GM19239 (cell line): ENCODE measurements at places on chromosomes 5 and 9.

DNA sequence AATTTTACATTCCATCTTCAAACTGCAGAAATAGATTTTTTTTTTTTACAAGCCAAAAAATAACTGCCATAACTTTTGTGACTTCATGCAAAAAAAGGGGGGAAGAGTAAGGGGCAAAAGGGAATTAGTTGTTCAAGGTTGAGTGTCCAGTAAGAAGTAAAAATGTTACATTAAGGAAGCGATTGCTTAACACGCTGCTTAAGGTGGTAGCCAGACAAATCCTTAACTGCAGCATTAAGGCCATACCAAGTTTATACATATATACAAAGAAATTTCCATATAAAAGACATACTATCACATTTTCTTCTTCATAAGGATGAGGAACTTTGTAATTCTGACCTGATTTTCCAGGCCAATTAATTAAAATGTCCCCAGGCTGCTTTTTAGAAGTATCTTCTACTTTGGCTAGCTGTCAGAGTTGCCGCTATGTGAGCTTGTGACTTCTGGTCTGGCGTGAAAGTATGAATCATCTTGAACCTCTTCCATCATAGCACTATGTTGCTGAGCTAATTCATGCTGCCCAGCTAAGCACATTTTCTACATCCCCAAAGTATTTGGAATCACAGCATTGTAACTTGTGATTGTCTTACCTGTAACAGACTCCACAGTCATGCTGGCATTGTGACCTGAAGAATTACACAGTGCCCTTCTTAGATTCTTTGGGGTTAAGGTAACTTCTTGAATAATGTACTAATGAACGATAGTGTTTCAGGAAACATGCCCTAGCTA, 40.0 kb downstream of the G3BP1 start:
- DNase-seq = no peak

GRCh38 chr5:177393990-177394389, 6.5 kb downstream of the PFN3 start:
- no peak for DNase-seq

GRCh38 chr5:144377207-144377606, 206.5 kb downstream of the KCTD16 start:
- no peak for DNase-seq

DNA sequence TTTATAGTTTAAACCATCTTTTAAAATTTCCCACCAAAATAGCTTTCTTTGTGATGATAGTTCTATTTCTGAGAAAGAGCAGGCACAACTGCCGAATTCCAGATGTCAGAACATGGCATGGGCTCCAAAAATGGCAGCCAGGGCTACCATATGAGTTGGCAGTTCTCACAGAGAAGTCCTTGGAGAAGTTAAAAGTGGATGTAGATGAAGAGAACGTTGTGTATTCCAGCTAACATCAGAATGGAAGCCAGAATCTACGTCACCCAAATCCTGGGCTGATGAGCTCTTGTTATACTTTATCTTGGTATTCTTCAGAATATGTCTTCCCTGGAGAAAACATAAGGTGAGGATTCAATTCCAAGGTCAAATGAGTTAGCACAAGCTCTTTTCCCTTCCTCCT, 66.9 kb upstream of the BASP1 start:
- no peak for DNase-seq

DNA sequence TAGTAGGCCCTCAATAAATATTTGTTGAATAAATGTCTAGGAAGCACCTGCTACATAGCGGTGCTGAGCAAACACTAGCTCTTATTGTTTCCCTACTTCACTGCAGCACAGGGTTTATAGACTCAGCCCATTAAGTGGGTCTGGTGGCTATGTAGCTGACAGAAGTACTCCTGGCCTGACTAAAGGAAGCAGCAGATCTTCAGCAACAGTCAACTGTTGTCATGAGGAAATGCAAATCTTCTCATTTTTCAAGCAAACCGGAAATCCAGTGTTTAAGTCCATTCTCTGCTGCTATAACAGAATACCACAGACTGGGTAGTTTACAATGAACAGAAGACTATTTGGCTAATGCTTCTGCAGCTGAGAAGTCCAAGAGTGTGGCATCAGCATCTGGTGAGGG, 2.8 kb upstream of the TEX10 start:
- DNase-seq = no peak

DNA sequence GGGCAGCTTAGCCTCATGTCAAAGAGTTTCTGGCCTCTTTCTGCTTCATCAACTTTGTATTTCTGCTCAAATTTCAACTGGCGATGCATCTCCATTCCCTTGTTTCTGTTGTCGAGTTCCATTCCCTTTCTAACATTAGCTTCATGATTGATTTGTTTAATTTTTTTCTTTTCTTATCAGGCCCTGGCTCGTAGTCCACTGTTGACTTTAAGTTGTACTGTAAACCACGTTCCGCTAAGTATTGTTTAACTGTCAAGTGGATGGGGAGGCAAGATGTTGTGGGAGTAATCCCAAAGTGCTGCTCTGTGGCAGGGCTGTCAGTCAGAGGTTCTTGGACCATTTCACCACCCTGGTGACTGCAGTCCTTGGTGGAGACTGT, 309.1 kb downstream of the PSAT1 start:
- no peak for DNase-seq

GRCh38 chr5:69502367-69502766, 9.8 kb downstream of the OCLN start:
- no peak for DNase-seq

GRCh38 chr5:6699357-6699756, 13.9 kb upstream of the TENT4A start:
- no peak for DNase-seq

DNA sequence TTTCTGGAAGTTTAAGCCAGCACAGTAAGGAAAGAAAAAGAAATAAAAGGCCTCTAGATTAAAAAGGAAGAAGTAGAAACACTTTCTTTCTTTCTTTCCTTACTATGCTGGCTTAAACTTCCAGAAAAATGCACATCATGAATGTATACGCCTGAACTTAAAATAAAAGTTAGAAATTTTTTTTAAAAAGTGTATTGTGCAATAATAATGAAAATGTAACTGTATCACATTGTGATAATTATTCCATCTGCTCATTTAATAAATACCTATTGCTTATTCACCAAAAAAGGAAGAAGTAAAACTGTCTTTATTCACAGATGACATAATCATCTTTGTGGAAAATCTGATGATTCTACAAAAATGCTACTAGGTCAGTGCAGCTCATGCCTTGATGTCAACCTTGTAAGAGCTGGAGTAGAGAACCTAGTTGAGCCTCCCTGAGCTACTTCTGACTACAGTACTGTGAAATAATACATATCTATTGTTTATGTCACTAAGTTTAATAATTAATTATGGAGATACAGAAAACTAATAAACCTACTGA, 49.4 kb downstream of the MCTP1 start:
- no peak for DNase-seq

DNA sequence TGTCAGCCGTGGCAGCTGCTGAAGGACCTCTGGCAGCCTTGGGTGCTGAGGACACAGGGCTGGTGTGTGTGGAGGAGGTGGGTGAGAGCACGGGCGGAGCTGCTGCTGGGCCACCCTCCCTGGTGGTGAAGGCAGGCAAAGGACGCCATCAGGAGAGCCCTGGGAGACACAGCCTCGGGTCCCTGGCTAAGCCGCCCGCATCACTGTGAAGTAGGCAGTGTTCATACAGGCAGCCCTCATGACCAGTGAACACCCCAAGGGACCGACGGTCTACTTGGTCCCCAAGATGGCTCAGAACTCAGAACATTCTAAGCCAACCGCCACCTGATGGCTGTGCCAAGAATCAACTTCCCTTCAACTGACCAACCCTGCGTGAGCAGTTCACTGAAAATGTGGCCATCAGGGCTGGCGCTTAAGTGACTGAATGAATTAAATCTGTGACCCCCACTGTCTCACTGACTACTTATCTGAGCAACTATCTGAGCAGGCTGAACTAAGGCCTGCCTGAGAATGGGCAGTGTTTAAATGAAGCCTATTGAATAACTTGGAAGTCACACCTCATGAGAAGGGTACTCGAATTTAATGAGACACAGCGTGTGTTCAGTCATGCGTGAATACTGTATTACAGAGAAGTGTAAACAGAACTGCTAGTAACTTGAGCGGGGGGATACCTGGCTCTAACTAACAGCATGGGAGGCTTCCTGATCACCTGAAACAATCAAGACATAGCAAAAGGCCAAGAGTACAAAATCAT, 54.7 kb upstream of the SIMC1 start:
- DNase-seq = no peak

DNA sequence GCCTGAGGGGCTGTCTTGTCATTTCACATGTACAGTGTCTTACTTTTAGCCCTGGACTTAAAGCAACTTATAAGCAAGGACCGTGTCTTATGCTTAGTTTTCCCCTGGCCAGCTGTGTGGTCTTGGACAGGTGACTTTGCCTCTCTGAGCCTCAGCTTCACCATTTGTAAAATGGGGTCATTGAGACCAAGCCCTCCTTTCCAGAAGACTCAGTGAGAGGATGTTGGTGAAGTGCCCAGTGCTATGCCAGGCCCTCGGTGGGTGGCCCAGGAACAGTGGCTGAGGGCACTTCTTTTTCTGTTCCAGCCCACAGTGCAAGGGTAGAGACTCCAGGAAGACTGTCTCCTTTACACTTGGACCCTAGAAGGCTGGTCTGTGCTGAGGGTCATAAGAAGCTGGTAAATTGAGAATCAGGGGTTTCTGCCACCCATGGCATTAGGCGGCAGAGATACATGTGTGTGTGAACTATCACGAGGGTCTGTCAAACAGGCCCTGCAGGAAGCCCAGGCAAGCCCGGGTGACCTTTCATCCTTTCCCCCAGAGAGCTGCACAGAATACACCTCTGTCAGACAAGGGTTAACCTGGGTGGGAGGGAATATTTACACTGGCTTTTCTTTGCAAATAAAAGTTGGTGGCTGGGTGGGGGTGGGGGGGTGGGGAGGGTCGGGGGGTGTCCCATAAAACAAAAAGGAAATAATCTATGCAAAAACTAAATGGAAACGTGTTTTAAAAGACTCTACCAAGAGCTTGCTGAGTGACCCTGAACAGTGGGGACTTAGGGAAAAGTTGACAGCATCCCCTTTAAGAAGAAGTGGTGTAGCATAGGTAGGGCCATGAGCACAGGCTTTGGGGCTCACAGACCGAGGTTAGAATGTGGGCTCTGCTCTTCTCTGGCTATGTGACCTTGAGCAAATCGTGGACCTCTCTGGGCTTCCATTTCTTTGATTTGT, 20.4 kb upstream of the KIF12 start:
- no peak for DNase-seq

GRCh38 chr5:155827949-155828348, 499.0 kb upstream of the SGCD start:
- DNase-seq = no peak

DNA sequence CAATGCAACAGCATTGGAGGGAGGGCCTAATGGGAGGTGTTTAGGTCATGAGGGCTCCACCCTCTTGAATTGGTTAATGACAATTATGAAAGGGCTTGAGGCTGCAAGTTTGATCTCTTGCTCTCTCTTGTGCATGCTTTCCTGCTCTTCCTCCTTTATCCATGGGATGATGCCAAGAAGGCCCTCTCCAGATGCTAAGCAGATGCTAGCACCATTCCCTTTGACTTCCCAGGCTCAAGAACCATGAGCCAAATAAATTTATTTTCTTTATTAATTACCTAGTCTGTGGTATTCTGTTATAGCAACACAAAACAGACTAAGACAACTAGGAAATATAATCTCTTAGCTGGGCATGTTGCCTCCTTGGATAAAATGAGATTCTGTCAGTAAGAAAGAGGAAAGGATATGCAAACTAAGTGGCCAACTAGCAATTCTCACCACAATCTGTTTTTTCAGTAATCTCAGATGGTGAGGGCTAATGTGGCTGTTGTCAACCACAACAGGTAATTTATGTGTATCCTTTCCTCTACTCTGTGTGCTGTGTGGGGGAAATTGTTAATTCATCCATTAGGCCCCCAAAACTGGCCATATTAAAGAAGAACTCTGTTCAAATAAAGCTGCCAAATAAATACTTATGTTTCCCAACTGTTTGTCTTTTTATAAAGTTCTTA, 269.1 kb upstream of the CD180 start:
- DNase-seq = no peak

- DNase-seq = no peak
Measured at GRCh38 chr5:96946381-96946780, 10.5 kb downstream of the LNPEP start.
